ENCODE measurements at places on chromosomes 11 and 22.

DNA sequence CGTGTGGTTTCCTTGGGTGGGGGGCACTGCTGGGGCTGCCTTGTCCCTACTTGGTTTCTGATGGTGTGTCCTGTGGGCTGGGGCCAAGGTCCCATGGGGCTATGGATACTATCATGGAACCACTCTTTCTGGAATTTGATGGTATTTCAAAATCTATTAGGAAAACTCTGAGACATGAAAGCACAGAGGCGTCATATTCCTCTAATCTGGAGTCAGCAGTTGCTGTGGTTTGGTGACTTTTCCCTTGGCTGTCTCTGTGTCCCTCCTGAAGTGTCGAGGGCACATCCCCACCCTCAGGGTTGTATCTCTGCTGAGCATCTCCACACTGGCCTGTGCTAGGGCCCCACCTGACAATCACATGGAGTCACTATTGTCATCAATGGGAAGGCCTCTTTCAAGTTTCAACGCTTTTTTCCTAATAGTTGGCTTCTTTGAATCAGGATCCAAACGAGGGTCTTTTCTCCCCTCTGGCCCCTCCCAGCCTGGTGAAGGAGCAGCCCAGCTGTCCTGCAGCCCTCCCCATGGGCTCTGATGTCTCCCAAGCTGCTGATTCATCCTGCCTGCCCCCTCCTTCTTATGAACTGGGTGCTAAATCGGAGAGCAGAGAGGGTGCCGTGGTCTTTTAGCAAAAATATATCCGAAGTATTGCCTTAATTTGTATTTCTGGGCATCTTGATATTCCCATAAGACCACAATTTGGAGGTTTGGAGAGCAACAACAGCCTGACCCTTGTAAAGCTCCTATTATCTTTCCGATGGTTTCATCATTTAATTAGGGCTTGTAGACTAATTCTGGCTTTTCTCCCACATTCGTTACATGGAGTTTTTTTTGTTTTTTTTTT lies 38.5 kb downstream of the MED15 start:
- DNase-seq, result no peak

GRCh38 chr11:114340311-114341131 lies 44.3 kb downstream of the NNMT start:
- DNase-seq, result peak; percentile 26

GRCh38 chr22:40960145-40960544 lies 9.0 kb downstream of the RBX1 start:
- DNase-seq, result no peak

GRCh38 chr22:17882727-17883126 lies 108.5 kb upstream of the BID start:
- DNase-seq, result no peak

DNA sequence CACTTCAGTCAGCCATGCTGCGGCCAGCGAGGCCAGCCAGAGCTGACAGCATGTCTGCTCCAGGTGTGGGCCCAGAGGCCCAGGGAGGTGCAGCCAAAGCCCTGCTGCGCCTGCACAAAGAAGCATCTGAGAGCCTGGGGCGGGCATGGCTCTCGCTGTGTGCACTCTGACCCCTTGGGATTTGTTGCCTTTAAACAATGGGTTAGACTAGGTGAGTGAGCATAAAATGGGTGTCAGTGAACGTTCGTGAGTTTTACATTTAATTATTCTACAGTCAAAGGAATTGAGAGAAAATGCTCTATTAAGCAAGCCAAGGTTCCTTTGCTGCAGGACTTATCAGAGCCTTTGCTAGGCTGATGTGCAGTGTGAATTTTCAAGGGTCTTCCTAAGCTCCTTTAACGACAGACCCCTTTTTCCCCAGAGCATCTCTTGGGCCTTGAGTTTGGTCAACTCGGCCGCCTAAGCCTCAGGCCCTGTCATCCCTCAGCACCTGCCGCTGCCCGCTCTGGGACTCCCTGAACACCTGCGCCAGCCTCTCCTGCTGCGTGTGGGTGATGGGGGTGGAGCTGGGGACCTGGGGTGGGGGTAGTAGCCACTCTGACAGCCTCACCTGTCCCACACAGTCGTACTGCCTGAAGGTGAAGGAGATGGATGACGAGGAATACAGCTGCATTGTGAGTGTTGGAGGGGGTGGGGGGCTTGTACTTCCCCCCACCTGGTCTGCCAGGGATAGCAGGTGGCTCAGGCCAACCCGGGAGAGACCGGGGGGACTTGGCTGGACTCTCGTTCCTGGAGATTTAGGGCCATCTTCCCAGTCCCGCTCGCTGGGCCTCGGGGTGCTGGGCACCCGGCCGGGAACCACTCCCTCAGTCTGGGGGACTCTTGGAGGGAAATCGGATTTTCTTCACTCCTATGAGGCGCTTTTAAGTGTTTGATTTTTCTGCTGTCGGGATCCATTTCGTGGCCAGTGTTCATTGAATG lies 10.5 kb downstream of the SLC16A8 start:
- DNase-seq, result no peak

GRCh38 chr11:84518631-84519183 lies 1108.4 kb downstream of the DLG2 start:
- DNase-seq, result no peak

GRCh38 chr11:79392161-79392560 lies 48.7 kb downstream of the TENM4 start:
- DNase-seq, result no peak

DNA sequence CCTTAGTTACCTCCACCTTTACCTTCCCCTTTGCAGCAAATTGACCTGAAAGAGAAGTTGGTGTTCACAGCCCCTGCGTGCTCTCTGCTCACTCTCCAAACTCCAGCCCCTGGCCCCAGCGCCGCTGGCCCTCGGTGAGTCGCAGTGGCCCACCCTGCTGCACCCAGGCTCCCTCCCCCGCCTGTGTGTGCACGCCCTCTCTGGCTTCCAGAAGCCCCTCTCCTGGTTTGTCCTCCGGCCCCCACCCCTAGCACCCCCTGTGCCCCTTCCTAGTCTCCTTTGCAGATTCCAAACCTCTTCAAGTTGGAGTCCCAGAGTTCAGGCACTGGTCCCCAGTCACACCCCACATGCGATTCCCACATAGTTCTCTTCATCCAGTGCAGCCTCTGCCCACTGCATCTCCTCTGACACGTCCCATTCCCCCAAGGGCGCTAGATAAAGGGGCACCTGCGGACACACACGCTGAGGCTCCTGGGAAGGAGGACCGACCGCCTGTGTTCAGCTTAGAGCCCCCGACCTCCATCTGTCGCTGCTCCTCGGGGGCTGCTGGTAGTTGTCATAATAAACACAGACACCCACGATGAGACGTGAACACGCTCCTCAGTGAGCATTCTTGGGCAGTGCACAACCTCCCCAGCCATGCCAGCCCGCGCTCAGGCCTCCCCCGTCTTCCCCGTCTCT lies 1.5 kb upstream of the PHRF1 start:
- no peak for DNase-seq

DNA sequence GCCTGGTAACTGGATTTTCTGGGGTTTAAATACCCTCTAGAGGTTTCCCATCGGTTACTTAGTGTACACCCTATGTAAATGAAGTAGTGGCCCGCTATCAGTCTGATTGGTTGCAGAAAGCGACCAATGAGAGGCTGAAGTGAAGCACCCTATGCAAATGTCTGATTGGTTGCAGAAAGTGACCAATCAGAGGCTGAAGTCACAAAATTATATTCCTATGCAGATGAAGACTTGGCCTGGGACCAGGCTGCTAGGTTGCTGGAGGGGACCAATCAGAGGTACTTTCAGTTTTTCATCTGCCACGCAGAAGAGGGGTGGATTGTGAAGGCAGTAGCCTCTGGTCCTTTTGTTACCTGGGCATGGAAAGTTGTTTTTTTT lies 134.8 kb downstream of the TBC1D22A start:
- no peak for DNase-seq

DNA sequence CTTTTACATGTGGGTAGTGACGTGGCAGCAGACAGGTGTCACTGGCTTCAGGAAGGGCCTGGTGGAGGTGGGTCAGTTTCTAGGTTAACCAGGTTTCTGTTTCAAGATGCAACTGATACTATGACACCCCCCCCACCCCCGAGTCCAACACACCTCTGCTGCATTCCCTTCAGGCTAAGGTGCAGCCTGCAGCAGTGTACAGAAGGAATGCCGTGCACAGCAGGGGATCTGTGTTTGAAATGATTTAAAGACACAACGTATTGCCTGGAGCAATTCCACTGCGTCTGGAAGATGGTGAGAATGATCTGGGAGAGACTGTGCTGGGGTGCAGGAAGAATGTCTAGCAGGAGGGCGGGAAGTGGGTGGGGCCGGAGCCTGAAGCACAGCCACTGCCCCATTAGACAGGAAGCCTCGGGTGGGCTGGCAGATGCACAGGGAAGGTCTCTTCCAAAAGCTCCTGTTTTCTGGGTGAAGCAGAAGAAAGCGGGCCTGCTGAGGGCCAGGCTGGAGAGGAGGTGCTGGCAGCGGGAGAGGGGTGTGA lies 11.9 kb upstream of the TESMIN start:
- no peak for DNase-seq

DNA sequence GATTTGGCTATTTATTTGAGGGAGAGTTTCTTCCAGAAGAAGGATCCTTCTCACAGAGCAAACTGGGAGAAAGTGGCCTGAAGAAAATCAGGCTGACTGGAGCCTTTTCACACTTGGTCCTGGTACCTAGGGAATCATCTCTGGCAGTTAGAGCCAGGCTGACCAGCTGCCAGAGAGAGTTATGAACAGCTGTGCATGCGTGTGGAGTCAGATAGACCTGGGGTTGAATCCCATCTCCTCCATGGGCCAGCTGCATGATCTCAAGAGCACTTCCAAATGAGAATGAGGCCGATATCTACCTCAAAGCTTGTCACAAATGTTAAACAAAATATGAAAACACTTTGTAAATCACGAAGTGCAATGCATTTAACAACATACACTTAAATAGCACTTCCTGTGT lies 390.0 kb downstream of the TENM4 start:
- no peak for DNase-seq

GRCh38 chr11:57202281-57202680 lies 20.5 kb downstream of the LRRC55 start:
- DNase-seq, result no peak

- DNase-seq, result no peak
These were observed 12.7 kb upstream of the FXYD2 start for GRCh38 chr11:117837070-117837776.

- DNase-seq, result peak; percentile 52
These were observed 3.6 kb upstream of the TBC1D22A start for GRCh38 chr22:46758867-46759290.

- DNase-seq, result no peak
These were observed 23.8 kb upstream of the CAPRIN1 start for GRCh38 chr11:34027516-34028408.

- DNase-seq, result no peak
These were observed at the start of gene ANO5 for GRCh38 chr11:22192642-22193347. ANO5 (plus strand) TSS chr11:22193085; CDS start chr11:22193493, 408 bp downstream.

GRCh38 chr22:17371448-17371847 lies 2.2 kb downstream of the CECR2 start:
- DNase-seq, result no peak

- DNase-seq, result peak; percentile 77
These were observed 30.3 kb upstream of the WNT7B start for GRCh38 chr22:46007003-46007847.

GRCh38 chr11:57082125-57082524 lies 93.4 kb downstream of the OR5AK2 start:
- no peak for DNase-seq

- DNase-seq, result peak; percentile 95
These were observed 325.8 kb downstream of the C11orf87 start for GRCh38 chr11:109747839-109748238.

GRCh38 chr22:20957102-20957682 lies 9.9 kb upstream of the AIFM3 start:
- no peak for DNase-seq

DNA sequence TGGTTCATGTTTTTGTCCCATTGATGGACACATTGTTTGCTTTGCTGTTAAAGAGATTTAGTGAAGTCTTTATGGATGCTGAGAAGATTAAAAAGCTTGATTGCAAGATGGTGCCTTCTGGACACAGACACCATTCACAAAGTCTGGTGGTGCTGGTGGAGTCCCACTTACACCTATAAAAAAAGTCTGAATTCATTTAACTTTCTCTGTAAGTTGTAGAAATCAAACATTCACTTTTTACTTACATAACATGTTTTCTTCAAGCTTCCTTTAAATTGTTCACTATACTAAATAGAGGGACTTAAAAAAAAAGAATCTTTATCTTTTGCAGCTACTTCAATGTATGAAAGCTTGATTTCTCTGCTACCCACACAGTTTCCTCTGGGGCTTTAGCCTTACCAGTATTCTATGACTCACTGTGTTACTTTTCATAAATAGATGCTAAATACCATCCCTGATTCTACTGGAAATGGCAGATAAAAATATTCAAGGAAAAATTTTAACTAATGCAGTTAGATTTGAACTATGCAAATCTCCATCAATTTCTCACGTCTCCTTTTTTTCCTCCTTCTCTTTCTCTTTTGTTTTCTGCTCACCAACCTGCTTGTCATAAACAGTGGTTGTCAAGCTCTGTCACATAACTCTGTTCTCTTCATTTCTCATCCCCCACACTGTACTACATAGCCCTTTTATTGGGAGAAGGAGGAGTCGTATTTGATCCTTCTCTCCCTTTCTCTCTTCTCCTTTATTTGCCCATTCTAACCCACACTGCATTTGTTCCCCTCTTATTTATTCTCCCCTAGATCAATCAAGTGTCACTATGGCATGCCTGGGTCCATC lies 89.7 kb downstream of the FAM76B start:
- peak; percentile 37 for DNase-seq

DNA sequence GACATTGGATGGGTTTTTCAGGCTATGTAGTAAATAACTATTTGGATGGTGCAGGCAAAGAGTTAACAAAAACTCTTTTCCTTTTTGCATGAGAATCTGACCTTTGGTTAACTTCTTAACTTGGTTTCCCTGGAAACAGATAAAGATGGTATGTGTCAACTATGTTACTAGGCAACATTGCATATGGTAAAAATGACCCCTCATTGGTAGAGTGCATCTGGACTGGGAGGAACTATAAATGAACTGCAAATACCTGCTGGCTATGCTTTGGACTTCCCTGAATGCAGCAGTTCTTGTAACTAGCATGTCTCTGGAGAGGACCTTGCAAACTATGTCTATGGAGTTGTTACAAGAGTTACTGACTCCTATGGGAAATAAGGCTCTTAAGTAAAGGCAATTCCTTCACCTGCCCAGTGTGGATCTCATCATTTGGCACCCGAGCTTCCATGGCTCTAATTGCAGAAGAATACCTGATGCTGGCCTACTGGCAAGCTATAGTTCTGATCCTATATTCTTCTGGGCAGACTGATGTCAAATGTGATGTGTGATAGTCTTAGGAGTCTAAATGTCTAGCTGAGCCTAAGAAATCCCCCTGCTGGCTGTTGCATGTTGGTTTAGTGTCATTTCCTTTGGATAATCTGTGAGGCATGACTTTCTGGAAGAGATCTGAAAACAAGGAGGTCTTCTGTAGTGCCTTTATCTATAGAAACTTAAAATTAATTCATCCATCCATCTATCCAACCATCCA lies 126.7 kb upstream of the MTMR2 start:
- DNase-seq, result no peak

- no peak for DNase-seq
These were observed 19.0 kb upstream of the PTPRJ start for GRCh38 chr11:47961383-47961782.
